ENCODE measurements at places on chromosomes 16 and 17. TPM values are rescaled to one million over a fixed set of nuclear protein-coding genes. Genes with fewer than 3 reads are reported as not detected.

DNA sequence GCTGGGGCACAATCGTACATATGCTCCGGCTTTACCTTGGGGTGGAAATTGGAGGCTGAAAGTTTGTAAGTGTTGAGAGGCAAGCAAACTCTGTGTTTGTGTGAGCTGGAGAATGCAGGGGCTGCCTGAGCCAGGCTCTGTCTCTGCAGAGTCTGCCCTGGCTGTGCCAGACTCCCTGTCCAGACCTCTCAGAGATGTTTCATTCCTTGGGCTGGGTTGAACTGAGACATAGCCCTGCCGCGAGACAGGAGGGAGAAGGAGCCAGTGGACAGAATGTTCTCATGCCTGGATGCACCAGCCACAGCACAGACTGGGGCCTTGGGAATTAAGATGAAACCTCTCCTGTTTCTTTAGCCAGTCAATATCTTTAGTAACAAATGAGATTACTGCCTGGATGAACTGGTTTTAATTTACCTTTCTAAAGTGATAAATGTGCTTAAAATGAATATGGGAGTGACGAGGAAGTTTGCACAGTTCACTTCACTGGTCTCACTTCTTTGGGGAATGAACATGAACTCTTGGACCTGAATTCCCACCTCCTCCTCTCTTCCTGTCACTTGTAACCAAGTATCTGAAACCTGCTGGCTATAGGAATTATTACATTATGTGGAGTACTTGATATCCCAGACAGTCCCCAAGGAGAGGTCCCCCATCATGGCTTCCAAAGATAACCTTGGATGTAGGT, 40.1 kb downstream of the YPEL2 start:
- H3K4me1 ChIP-seq, result peaks cover 54% of the 10 kb centered on the region
- H3K36me3 ChIP-seq, result no peaks in the 10 kb centered on the region
- no peak overlapping the region for H3K4me3 ChIP-seq
- peak overlapping the region; percentile 99 for H3K27ac ChIP-seq
- ATAC-seq, result peak; percentile 81
- H3K27me3 ChIP-seq, result no peaks in the 10 kb centered on the region

DNA sequence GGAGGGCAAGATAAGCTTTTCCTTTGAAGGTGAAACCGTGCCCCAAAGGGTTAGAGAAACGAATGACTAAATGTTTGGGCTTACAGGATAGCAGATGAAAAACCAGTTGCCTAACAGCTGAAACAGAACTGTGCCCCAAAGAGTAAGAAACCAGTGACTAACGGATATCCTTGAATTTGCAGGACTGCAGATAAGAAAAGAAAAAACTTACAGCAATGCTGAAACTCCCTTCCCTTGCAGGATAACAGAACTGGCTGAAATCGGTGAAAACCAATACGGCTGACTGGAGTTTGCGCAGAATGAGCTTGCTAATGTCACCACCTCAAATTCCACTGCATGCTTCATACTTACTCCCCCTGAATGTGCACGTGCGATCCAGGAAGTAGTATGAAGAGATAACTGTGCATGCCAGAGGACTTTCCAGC, 175.2 kb upstream of the NLRP1 start:
- H3K36me3 ChIP-seq, result no peaks in the 10 kb centered on the region
- H3K4me3 ChIP-seq, result no peak overlapping the region
- H3K4me1 ChIP-seq, result no peaks in the 10 kb centered on the region
- no peak for ATAC-seq
- H3K27me3 ChIP-seq, result peaks cover 62% of the 10 kb centered on the region

DNA sequence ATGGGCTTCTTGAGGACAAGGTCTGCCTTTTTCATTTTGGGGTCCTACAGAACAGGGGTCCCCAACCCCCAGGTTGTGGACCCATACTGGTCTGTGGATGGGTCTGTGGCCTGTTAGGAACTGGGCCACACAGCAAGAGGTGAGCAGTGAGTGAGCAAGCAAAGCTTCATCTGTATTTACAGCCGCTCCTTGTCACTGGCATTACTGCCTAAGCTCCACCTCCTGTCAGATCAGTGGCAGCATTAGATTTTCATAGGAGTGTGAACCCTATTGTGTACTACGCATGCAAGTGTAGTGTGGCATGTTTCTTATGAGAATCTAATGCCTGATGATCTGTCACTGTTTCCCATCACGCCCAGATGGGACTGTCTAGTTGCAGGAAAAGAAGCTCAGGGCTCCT, 33.9 kb downstream of the ERN1 start:
- ATAC-seq, result no peak
- peaks cover 26% of the 10 kb centered on the region for H3K4me1 ChIP-seq

DNA sequence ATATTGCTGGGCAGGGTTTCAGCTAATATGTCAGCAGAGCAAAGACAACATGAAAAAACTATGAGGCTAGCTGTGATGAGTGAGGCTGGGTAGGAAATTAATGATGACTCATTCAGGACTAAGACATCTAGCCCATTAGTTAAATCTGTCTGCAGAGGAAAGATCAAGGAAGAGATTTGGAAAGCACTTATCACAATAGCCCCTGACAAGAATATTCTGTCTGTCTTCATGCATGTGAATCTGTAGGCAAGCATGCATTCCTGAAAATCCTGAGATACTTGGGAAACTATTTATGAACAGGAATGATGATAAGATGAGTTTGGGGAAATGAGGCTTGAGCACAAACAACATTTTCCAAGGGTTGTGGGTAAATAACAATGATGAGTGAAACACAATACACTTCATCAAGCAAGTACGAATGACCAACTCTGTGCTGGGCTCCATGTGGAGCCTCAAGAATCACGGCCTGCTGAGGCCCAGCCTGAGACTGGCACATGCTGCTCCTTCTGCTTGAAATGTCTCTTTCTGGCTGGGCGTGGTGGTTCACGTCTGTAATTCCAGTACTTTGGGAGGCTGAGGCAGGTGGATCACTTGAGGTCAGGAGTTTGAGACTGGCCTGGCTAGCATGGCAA, 96.5 kb upstream of the ASIC2 start:
- no peak for ATAC-seq
- H3K36me3 ChIP-seq, result no peaks in the 10 kb centered on the region
- H3K4me1 ChIP-seq, result no peaks in the 10 kb centered on the region
- peaks cover 26% of the 10 kb centered on the region for H3K27me3 ChIP-seq

- H3K4me1 ChIP-seq, result no peaks in the 10 kb centered on the region
- no peak for ATAC-seq
- H3K27me3 ChIP-seq, result no peaks in the 10 kb centered on the region
- no peak overlapping the region for H3K27ac ChIP-seq
- no peak overlapping the region for H3K4me3 ChIP-seq
- H3K36me3 ChIP-seq, result no peaks in the 10 kb centered on the region
These were observed 7.2 kb downstream of the EFCAB5 start for GRCh38 chr17:29948448-29949215.

GRCh38 chr17:18933102-18934058, 18.6 kb upstream of the SLC5A10 start:
- H3K36me3 ChIP-seq, result peaks cover 39% of the 10 kb centered on the region
- H3K4me3 ChIP-seq, result no peak overlapping the region
- no peaks in the 10 kb centered on the region for H3K4me1 ChIP-seq
- H3K27ac ChIP-seq, result no peak overlapping the region
- no peaks in the 10 kb centered on the region for H3K27me3 ChIP-seq

- no peaks in the 10 kb centered on the region for H3K4me1 ChIP-seq
- no peak for ATAC-seq
- H3K27ac ChIP-seq, result peak overlapping the region; percentile 40
- no peak overlapping the region for H3K4me3 ChIP-seq
These were observed 16.4 kb downstream of the ATP6V0A1 start for GRCh38 chr17:42475121-42475520.

GRCh38 chr17:78488867-78489634, 88.1 kb downstream of the DNAH17 start:
- H3K27me3 ChIP-seq, result peaks cover 10% of the 10 kb centered on the region
- no peak for ATAC-seq
- H3K4me1 ChIP-seq, result no peaks in the 10 kb centered on the region
- H3K4me3 ChIP-seq, result no peak overlapping the region

GRCh38 chr17:51272812-51273211, 12.5 kb downstream of the UTP18 start:
- no peaks in the 10 kb centered on the region for H3K27me3 ChIP-seq
- peaks cover 98% of the 10 kb centered on the region for H3K36me3 ChIP-seq
- no peak for ATAC-seq
- H3K4me1 ChIP-seq, result no peaks in the 10 kb centered on the region
- H3K4me3 ChIP-seq, result no peak overlapping the region
- no peak overlapping the region for H3K27ac ChIP-seq

DNA sequence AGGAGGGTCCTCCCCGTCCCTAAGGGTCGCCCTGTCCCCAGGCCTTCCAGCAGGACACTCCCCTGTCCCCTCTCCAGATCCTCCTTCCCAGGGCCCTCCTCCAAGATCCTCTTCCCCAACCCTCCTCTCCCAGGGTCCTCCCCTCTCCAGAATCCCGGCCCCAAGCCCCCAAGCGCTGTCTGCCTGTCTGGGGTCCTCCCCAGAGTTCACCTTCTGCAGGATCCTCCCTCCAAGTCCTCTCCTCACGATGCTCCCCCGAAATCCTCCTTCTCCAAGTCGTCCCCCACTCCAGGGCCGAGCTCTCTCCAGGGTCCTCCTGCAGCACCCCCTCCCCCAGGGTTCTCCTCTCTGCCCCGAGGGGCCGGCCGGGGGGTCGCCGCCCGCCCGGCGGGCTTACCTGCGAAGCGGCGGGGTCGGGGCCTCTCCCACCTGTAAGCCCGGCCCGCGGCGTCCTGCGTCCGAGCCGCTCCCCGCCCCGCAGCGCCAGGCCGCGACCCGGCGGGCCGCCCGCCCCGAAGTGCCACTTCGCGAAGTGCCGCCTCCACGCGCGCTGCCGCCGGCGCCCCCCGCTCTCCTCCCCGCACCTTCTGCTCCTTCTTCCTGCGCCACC, 678 bp upstream of the BAIAP2 start:
- H3K36me3 ChIP-seq, result peaks cover 25% of the 10 kb centered on the region
- H3K27ac ChIP-seq, result peak overlapping the region; percentile 65
- H3K4me3 ChIP-seq, result peak overlapping the region; percentile 70
- H3K27me3 ChIP-seq, result peaks cover 11% of the 10 kb centered on the region
- H3K4me1 ChIP-seq, result peaks cover 30% of the 10 kb centered on the region

DNA sequence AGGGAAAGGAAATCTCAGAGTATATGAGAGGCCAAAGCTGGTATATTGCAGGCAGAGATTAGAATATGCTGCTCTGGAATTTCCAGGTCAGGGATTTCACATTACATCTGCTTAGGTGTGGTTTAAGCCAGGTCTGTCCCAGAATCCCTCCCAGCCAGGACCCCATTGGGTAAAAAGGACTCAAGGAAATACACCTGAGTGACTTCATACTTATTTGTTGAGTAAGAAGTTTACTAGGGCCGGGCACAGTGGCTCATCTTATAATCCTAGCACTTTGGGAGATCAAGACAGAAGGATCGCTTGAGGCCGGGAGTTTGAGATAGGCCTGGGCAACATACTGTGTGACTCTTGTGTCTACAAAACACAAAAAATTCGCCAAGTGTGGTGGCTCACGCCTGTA, 7.2 kb downstream of the PIPOX start:
- H3K27ac ChIP-seq, result no peak overlapping the region
- no peaks in the 10 kb centered on the region for H3K4me1 ChIP-seq
- H3K27me3 ChIP-seq, result no peaks in the 10 kb centered on the region

DNA sequence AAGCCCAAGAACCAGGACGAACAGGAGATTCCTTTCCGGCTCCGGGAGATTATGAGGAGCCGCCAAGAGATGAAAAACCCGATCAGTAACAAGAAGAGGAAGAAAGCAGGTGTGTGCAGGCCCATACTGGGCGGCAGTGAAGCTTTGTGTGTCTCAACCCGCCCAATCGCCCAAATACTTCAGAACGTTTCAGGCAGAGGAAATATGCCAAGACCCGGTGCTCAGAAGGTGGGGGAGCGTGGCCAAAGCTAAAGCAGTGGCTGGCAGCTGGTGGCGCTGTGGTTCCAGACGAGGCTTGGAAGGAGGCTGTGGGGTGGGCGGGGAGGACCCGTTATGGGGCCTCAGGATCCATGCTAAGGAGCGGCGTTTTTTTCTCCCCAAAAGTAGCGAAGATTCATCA, 1.2 kb downstream of the CCDC137 start:
- no peak overlapping the region for H3K27ac ChIP-seq
- no peak overlapping the region for H3K4me3 ChIP-seq
- no peak for ATAC-seq
- peaks cover 21% of the 10 kb centered on the region for H3K4me1 ChIP-seq
- no peaks in the 10 kb centered on the region for H3K27me3 ChIP-seq

DNA sequence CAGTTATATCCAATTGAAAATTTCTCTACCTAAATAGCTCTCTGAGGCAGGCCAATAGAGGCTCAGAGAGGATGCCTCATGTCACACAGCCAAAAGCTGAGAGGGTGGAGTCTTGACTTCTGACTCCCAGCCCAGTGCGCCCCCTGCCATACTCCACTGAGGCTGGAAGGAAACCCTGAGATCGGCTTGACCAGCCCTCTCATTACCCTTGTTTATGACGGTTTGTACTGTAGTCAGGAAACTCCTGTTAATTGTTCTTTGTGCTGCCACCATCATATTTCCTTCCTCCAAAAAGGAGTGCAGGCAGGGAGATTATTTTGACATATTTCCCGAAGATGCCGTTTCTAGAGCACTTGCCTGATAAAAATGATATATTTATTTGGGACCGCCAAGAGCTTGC, 107.9 kb downstream of the AIPL1 start:
- H3K27me3 ChIP-seq, result peaks cover 58% of the 10 kb centered on the region
- H3K36me3 ChIP-seq, result no peaks in the 10 kb centered on the region
- no peak overlapping the region for H3K4me3 ChIP-seq
- peak overlapping the region; percentile 46 for H3K27ac ChIP-seq
- ATAC-seq, result peak; percentile 61

DNA sequence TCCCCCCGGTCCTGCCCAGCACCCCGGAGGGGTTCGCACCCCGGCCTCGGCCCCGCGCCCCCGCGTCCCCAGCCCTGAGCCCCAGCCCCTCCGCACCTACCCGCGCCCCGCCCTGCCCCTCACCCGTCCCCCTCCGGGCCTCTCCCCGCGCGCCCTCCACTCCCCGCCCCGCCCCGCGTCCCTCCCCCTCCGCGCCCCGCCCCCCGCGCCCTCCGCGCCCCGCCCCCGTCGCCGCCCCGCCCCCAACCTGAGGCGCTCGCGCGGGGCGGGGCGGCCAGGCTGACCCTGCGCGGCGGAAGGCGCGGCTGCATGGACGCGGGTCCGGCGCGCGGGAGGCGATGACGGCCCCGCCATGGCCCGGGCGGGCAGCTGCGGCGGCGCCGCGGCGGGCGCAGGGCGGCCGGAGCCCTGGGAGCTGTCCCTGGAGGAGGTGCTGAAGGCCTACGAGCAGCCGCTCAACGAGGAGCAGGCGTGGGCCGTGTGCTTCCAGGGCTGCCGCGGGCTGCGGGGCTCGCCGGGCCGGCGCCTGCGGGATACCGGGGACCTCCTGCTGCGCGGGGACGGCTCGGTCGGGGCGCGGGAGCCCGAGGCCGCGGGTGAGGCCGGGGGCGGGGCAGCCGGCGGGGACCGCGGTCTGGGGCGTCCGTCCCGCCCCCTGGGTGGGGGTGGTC, at the start of gene SPIRE2:
SPIRE2 (plus strand) TSS at position 277 of the 671 bp plus-strand sequence; CDS start at position 353, 76 bp downstream.
- H3K27ac ChIP-seq, result peak within 1 kb of the TSS; percentile 77
- peak within 1 kb of the TSS; percentile 45 for H3K4me3 ChIP-seq
- no peaks in the 10 kb centered on the region for H3K4me1 ChIP-seq
- peak; percentile 93 for ATAC-seq

- no peaks in the 10 kb centered on the region for H3K36me3 ChIP-seq
- H3K27ac ChIP-seq, result no peak overlapping the region
- ATAC-seq, result no peak
- no peak overlapping the region for H3K4me3 ChIP-seq
- peaks cover 11% of the 10 kb centered on the region for H3K27me3 ChIP-seq
- H3K4me1 ChIP-seq, result peaks cover 29% of the 10 kb centered on the region
These were observed 3.2 kb upstream of the NLRP1 start for GRCh38 chr17:5587438-5588032.

The DHRS7C gene
- not detected for total RNA-seq

The PIRT gene
- 0.47 TPM for total RNA-seq

The TIGD7 gene
- 8.3 TPM for total RNA-seq

The TM4SF5 gene
- total RNA-seq, result not detected

The ARHGDIG gene
- 1.3 TPM for total RNA-seq

The ZC3H18 gene
- total RNA-seq, result 27.0 TPM

The SECTM1 gene
- 16.2 TPM for total RNA-seq

The FCSK gene
- total RNA-seq, result 11.3 TPM

The PIMREG gene
- 0.31 TPM for total RNA-seq

The CD300H gene
- total RNA-seq, result not detected
